HCT116 (cell line): ENCODE measurements at places on chromosomes 4 and X. TPM values are rescaled to one million over a fixed set of nuclear protein-coding genes. Genes with fewer than 3 reads are reported as not detected.

DNA sequence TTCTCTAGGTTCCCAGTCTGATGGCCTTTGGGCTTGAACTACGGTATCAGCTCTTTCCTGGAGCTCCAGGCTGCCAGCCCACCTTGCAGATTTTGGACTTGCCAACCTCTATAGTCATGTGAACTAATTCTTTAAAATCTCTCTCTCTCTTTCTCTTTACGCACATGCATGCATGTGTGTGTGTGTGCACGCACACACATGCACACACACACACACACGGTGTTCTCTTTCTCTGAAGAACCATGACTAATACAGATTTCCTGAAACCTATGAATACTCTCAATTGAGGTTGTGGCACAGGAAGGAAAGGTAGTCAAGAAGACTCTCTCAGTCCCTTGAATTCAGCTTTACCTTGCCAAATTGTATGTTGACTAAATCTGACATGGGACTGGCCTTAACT is 6.2 kb upstream of the ZCCHC13 start:
- no peak for DNase-seq

Gene FAM13A
- total RNA-seq = 17.2 TPM

DNA sequence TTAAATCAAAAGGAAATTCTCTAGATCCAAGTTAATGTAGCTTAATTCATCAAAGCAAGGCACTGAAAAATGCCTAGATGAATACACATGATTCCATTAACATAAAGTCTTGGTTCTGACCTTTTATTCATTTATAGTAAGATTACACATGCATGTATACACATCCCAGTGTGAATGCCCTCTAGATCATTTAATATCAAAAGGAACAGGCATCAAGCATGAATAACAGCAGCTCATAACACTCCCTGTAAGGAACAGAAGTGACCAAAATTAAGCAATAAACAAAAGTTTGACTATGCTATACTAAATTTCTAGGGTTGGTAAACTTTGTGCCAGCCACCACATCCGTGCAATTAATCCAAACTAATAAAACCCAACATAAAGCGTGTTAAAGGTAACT is 511.5 kb downstream of the SPIN4 start:
- no peak for DNase-seq

GRCh38 chrX:37825215-37825842 is 22.0 kb downstream of the DYNLT3 start:
- DNase-seq = peak; percentile 8

Gene MANBA
- 21.3 TPM for total RNA-seq

Gene ARHGEF6
- total RNA-seq = 1.9 TPM

Gene CXCL13
- total RNA-seq = not detected

Gene CXCL1
- 2.5 TPM for total RNA-seq

DNA sequence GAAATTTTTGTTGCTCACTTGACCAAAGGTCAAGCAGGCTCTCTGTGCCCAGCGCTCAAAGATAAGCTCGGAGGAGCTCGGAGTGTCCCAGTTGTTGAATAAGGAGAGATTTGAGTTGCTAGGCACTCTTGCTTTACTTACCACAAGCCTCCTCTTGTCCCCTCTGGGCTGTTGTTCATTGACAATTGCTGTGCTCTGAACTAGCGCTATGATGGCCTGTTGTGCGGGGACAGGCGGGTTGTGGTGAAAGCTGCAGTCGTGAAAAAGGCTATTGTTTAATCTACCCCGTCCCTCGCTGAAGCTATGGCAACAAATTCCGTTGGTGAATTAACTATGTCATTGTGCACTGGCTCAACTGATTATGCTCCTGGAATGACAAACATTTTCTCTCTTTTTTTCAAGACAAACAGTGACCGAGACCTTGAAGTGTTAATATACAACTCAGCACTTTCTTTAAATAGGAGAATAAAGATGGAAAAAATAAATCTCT is 21.0 kb upstream of the POLA1 start:
- no peak for DNase-seq

GRCh38 chr4:38565271-38566199 is 98.5 kb upstream of the KLF3 start:
- no peak for DNase-seq

Gene GPR173
- 3.4 TPM for total RNA-seq

- DNase-seq = no peak
Measured at GRCh38 chr4:134499074-134499473, 297.5 kb upstream of the PABPC4L start.

Gene HTATSF1
- 39.7 TPM for total RNA-seq

GRCh38 chrX:25356456-25356855 is 340.7 kb upstream of the ARX start:
- DNase-seq = no peak

DNA sequence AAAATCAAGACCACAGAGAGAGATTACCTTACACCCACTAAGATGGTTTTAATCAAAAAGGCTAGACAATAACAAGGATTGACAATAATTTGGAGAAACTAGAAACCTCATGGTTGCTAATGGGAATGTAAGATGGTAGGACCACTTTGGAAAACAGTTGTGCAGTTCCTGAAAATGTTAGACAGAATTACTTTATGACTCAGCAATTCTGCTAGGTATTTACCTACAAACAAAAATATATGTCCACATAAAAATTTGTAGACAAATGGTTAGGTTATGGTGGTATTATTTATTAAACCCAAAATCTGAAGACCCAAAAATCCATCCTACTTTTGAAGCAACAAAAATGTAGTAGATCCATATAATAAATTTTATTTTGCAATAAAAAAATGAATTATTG is 1027.0 kb upstream of the ADGRL3 start:
- no peak for DNase-seq

DNA sequence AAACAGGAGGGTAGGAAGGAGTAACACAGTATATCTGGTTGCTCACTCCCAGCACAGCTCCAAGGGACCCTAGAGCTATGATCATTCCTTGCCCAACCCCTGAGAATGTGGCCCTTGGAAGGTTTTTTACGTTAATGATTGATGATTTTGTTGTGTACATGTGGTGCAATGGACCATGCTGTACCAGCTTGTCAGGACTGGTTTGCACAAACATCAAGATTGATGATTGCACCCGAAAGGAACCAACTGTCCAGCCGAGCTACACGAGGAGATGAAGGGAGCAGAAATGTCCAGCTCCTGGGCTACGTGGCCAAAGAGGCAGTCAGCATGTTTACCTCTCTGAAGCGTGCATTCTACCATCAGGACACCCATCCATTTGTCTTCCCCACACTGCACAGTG is 83.2 kb upstream of the USP9X start:
- DNase-seq = no peak

- DNase-seq = no peak
Measured at GRCh38 chrX:47145395-47146120, 537 bp downstream of the RBM10 start.

- no peak for DNase-seq
Measured at GRCh38 chr4:116272336-116272735, 813.0 kb downstream of the TRAM1L1 start.

GRCh38 chr4:117814277-117815246 is 219.7 kb upstream of the NDST3 start:
- no peak for DNase-seq

DNA sequence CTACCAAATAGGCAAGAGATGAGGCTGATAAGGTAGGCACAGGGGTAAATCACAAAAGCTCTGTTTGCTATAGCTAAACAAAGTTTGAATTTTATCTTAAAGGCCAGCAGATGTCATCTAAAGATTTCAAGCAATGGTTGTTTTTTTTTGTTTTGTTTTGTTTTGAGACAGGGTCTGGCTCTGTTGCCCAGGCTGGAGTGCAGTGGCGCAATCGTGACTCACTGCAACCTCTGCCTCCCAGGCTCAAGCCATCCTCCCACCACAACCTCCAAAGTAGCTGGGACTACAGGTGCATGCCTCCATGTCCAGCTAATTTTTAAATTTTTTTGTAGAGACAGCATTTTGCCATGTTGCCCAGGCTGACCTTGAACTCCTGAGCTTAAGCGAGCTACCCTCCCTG is 43.1 kb upstream of the NEUROG2 start:
- no peak for DNase-seq

DNA sequence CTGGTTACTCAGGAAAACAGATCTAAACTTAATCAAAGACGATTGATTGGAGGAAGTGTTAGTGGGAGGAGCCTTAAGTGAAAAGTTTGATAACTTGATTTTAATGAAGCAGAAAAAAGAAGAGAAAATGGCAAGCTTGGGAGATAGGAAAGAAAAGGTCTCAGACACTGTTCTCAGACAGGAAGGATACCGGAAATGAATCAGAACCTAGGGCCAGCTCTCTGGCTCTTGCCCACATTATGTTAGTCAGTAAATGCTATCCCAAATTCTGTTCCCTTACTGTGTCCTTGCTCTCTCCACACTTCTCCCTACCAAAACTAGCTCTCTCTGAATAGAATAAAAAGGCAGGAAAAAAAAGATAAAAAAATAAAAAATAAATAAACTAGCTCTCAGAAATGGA is 48.6 kb upstream of the TMEM164 start:
- DNase-seq = no peak

- DNase-seq = no peak
Measured at GRCh38 chr4:183306811-183307210, 13.3 kb downstream of the CLDN22 start.

- no peak for DNase-seq
Measured at GRCh38 chr4:153110739-153111138, 93.5 kb upstream of the TRIM2 start.

DNA sequence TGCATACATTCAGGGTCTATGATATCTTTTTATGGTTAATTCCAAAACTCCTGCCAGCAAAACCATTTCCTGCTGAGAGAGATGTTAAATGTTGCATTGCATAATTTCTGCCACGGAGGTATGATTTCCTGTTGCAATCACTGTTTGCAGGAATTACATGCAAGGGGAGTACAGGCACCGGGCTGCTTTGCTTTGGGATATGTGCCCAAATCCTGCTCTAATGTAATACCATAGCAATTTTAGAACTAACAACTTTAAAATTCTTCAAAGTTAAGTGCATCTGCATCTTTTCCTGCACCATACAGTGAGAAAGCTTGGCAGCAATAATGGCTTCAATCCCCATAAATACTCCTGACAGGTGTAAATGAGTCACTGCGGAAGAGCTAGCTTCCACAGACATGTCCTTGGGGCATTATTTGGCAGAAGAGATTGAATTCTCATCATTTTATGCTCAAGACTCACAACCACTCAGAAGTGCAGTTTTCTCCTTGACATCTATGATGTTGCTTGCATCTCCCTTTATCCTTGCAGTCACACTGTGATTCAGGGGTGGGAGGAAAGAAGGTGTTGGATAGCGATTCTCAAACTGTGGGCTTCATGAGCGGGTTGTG is 29.6 kb downstream of the TRIM2 start:
- peak; percentile 78 for DNase-seq

DNA sequence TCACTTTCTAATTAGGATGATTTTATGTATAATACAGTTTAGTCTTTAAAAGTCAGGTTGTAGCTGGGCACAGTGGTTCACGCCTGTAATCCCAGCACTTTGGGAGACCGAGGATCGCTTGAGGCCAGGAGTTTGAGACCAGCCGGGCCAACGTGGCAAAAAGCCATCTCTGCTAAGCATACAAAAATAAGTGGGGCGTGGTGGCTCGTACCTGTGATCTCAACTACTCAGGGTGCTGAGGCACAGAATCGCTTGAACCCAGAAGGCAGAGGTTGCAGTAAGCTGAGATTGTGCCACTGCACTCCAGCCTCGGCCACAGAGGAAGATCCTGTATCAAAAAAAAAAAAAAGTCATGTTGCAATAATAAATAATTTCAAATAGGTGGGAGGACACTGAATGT is 364.2 kb downstream of the BMPR1B start:
- DNase-seq = no peak
